ENCODE measurements at places on chromosomes 2 and 18. TPM values are rescaled to one million over a fixed set of nuclear protein-coding genes. Genes with fewer than 3 reads are reported as not detected.
A peak's percentile ranks its signal among the peaks of the same experiment; 100 is the strongest.

DNA sequence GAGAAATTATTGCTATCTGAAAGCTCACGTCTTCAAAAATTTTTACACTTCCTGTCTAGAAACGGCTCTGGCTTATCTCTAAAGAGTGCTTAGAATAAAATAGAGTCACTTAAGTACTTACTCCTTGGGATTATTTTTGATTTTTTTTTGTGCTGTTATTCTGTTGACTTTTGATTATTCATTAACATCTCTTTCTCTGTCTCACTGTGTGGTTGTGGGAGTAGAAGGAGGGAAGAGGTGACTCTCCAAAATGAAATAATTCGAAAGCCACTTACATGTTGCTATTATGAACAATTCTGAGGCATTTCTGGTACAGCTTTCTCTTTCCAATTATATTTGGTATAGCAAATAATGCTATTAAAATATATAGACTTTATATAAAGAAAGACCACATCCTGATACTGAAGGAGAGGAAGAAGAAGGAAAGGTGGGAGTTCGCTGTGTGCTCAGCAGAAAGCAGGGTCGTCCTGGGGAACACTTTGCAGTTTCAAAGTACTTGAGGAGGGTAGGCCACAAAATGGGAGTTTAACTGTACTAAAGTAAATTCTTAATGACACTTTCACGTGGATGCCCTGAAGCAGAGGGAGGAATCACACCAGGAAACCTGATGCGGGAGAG, 9.6 kb upstream of the MMADHC start:
- H3K27ac ChIP-seq, result peak overlapping the region; percentile 21
- no peaks in the 10 kb centered on the region for H3K27me3 ChIP-seq
- peaks cover 6% of the 10 kb centered on the region for H3K4me1 ChIP-seq
- H3K4me3 ChIP-seq, result no peak overlapping the region
- DNase-seq, result no peak

- peaks cover 41% of the 10 kb centered on the region for H3K27me3 ChIP-seq
- peak overlapping the region; percentile 45 for H3K4me3 ChIP-seq
- no peaks in the 10 kb centered on the region for H3K36me3 ChIP-seq
- DNase-seq, result no peak
- peaks cover 9% of the 10 kb centered on the region for H3K4me1 ChIP-seq
Measured at GRCh38 chr2:72917877-72918553, 696 bp downstream of the EMX1 start.

GRCh38 chr2:239116456-239117246, 268.8 kb downstream of the TWIST2 start:
- H3K27ac ChIP-seq, result no peak overlapping the region
- no peaks in the 10 kb centered on the region for H3K27me3 ChIP-seq
- H3K4me3 ChIP-seq, result no peak overlapping the region

MGAT5 gene
- total RNA-seq, result 22.1 TPM

DNA sequence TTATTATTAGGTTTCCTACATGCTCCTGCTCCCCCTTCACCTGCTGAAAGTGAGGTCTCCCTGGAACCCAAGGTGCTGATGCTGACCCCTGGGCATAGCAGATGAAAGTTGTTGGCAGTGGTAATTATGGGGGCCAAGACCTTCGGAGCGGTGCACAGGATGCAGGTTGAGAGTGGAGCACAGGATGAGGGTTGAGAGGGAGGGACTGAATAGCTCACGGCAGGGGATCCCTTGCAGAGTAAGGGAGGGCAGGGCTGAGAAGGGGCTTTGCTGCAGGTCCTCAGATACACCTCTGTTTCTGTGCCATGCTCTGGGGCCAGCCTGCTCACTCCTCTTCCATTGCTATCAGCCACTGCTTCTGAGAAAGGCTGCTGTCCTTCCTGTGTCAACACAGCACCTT, 163.3 kb downstream of the FHOD3 start:
- H3K4me1 ChIP-seq, result peaks cover 26% of the 10 kb centered on the region
- no peak for DNase-seq
- H3K36me3 ChIP-seq, result no peaks in the 10 kb centered on the region
- H3K27ac ChIP-seq, result no peak overlapping the region
- H3K27me3 ChIP-seq, result no peaks in the 10 kb centered on the region
- H3K4me3 ChIP-seq, result no peak overlapping the region

CLEC4F gene
- not detected for total RNA-seq

DNA sequence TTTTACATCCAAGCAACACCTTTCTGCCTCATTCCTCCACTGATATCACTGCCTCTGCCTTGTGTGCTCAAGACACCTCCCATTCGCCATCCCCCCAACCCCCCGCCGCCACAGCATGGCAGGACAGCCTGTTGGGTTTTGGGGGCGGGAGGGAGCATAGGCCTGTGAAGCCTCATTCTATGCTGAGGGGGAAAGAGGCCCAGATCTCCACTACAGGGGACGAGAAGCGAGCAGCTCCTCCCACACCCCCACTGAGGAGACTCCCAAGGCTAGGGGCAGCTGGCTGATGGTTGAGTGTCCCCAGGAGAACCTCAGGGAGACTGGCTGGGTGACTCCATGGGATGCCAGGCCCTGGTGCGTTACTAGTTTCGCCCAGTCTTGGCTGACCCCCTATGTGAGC, 214.3 kb upstream of the SIX2 start:
- H3K27ac ChIP-seq, result no peak overlapping the region
- H3K4me3 ChIP-seq, result no peak overlapping the region
- no peaks in the 10 kb centered on the region for H3K36me3 ChIP-seq
- 0 out of 2 replicates have a peak, but pooled peaks cover 5% of the 10 kb centered on the region for H3K27me3 ChIP-seq
- no peaks in the 10 kb centered on the region for H3K4me1 ChIP-seq
- DNase-seq, result no peak

RAD51AP2 gene
- total RNA-seq, result not detected

MEP1B gene
- total RNA-seq, result 0.28 TPM

DNA sequence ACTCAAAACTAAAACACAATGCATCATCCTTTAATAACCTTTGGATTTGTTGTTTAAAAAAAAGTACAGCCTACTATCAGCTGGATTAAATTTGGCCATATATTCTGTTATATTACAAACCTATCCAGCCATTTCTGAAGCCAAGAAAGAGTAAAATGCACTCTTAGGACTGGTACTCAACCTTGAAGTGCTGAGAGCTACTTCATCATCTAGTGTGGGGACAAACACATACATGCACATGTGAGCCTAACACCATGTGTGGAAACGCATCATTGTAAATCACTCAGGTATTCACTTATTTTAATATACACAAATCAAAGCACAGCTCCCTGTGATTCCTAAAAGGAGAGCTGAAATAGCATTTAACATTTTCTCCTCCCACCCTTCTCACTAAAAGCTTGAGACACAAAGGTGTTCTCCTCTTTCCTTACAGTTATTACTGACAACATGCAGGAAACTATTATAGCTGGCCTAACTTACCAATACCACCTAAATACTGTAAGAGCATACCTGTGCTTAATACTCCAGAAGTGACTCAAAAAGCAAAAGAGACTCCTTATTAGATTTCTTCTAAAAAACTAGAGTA, 7.5 kb downstream of the BAZ2B start:
- no peaks in the 10 kb centered on the region for H3K36me3 ChIP-seq
- no peak for DNase-seq
- peaks cover 33% of the 10 kb centered on the region for H3K4me1 ChIP-seq

DDX1 gene
- 102 TPM for total RNA-seq

LONRF2 gene
- 12.9 TPM for total RNA-seq

Data from Panc1 (cell line).